ENCODE measurements at places on chromosomes 7 and 10.
A peak's percentile ranks its signal among the peaks of the same experiment; 100 is the strongest.

GRCh38 chr7:139916717-139917395 is 87.8 kb downstream of the TBXAS1 start:
- no peak for DNase-seq

- DNase-seq, result no peak
Measured at GRCh38 chr10:88466786-88467185, 116.3 kb downstream of the RNLS start.

DNA sequence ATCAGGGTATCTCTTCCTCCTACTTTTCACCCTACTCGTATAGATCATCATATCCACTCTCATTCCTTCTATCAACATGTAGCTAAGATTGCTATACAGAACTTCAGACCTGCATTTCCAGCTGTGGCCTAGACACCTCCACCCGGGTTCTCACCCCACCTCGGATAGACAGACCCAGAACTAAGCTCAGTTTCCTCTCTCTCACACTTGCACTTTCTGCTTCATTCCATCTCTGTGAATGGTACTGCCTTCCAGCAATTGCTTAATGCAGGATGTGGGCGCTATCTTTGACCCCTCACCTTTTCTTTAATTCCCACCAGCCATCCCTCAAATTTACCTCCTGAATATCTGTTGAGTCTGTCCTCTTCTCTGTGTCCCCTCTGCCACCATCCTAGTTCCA is 35.7 kb downstream of the AGK start:
- DNase-seq, result no peak

DNA sequence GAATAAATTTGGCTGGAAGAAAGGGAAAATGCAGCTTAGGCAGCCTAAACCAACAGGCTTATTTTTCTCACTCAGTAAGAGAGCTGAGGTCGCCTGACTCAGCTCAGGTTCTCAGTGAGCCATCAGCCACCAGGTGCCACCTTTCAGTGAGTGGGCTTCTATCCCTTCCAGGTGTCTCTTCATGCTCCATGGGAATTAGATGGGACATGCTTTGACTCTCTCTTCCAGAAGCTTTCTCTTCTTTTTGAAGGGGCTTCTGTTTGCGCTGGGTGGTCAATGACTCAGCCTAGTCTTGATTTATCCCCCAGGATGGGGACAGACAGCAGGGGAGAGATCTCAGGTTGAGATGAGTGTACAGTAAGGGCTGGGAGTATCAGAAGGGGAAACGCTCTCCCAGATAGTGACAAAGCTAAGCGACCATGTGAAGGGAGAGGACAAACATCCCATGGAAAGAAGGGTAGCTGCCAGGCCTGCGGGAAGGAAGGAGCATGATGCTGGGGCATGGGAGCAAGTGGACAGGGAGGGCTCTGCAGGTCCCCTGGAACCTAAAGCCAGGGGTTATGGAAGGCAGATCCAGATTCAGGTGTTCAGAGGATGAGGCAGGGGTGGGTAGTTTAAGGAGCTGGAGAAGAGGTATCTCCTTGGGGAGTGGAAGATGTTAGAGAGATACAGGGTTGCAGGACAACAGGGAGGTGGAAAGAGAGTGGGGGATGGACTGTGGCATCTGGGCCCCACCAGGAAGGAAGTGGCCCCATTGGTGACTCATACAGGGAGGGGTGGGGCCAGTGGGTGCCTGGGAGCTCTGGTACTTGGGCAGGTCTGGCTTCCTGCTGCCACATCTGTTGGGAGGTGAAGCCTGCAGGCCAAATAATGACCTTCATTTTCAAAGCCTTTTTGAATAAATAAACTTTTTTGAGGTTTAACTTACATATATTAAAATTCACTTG is 32.5 kb downstream of the OGDH start:
- DNase-seq, result peak; percentile 88

GRCh38 chr7:143381427-143382125 is 431 bp downstream of the ZYX start:
- DNase-seq, result peak; percentile 50

DNA sequence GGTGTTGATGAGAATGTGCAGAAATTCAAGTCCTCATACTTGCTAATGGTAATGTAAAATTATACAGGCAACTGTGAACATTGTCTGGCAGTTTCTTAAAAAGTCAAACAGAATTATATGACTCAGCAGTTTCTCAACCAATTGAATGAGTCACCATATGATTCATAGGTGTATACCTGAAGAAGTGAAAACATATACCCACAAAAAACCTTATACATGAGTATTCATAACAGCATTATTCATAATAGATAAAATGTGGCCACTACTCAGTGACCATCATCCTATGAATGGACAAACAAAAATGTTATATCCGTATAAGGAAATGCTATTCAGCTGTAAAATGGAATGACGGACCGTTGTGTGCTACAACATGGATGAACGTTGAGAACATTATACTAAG is 253.5 kb downstream of the MALRD1 start:
- peak; percentile 84 for DNase-seq

- DNase-seq, result no peak
Measured at GRCh38 chr10:12712293-12712983, 289.1 kb downstream of the CCDC3 start.

DNA sequence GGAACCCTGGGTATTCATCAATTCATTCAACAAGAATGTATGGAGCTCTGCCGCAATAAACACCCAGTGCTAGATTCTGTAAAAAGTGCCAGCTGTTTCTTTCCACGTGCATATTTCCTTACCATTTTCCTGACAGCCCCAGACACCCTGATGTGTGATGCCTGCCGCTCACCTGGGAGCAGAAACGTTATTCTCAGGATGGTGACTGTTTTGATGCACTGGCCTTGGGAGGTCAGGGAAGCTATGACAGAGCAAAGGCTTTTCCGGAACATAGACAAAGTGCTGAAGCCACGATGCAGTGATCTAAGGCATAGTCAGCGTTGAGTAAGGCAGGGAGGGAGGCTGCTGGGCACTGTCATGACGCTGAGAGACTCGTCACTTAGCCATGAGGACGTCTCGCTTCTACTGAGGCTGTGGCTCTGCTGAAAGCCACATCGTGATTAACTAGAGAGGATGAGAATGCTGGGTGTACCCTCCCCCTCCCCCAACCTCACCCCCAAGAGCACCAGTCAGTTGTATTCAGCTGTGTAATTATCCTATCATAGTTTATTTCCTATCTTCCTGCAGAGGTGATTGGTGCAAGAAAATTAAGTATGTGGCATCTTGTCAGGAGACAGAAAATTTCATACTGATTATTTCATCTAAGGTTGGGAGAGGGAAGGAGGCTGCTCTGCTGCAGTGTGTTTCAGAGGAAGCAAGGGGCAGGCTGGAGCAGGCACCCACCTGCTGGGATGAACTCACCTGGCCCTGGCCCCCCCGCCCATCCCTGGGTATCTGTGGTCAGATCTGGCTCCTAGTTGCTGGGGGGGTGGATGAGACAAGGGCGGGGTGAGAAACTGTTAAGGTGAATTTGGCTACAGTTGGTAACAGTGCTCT is 48.8 kb upstream of the SMNDC1 start:
- DNase-seq, result peak; percentile 96

DNA sequence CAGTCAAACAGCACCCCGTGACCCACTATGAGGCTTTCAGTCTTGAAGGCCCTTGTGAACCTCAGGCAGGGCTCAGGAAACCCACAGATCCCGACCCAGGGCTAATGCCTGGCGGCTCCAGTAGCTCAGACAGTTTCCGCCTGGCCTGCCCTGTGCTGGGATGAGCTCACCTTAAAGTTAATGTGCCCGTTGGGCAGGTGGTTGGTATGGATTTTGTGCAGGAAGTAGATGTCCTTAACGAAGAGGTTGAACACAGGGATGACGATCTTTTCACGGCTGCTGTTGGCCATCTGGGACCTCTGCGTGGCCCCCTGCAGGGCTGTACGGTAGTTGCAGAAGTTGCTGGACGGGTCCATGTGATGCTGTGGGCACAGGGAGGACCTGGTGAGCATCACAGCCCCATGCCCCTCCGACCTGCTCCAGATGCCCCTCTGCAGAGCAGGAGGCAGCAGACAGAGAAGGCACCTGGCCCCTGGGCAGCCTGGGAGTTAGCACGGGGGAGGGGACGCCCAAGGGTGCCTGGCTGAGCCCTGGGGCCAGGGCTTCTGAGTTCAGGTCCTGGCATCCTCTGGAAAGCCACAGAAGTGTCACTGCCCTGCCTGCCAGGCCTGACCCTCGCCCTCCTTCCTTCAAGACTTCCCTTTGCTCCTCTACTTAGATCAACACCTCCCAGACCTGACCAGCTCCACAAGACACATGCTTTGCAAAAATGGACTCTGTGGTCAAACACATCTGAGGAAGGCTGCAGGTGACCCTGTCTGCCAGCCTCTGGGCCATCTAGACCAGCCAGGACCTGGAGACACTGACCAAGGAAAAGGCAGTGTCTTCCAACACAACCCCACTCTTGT is 59.8 kb downstream of the CSGALNACT2 start:
- DNase-seq, result peak; percentile 9

DNA sequence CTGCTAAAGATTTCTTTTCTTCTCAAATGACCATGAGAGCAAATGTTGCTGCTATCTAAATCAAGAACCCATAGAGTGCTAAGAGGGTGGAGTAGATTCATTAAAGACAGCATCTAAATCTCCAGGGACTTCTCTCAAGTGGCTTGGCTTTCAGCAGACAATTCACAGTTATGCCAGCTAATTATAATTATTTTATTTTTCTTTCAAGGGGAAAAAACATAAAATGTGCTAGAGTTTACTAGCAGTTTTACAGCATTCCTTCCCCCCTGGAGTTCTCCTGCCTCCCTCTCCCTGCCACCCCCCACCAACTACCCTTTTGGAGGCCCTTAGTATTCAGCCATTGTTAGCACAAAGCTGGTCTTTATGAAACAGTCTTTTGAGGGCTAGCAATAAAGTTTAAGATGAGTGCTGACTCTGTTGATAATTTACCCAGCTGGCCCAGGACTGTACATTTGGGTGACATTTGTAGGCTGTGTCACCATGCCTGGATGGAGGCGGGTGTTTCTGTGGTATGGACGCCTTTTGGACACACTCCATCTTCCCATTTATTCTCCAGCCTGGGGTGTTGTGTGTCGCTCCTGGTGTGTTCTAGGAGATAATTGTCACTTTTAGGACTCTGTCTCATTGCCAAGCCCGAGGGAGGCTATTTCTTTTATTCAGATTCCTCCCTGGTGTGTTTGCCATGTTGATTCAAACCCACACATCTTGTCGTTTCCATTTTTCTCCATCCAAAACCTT is 160.2 kb downstream of the CREB5 start:
- DNase-seq, result no peak

DNA sequence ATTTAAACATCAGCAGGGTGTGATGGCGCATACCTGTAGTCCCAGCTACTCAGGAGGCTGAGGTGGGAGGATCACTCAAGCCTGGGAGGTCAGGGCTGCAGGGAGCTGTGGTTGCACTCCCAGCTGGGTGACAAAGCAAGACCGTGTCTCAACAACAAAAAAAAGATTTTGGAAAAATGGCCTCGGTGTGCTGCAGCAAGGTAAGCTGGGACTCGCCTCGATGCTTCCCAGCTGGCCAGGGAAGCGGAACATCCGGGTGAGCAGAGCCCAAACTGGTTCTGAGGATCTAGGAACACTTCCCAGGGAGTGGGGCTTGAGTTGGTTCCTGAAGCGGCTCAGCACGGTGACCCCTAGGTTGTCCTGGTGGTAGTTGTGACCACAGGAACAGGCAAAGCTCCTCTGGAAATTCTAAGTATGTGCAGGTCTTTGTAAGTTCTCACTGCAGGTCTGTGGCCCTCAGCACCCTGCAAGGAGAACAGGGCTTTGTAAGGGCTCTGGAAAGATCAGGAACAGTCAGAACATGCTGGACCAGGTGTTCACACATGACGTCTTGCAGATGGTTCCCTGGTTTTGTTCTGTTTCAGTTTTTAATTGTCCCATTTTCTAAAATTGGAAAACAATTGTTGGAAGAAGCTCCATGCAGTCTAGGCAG is 38.6 kb upstream of the ZMIZ2 start:
- DNase-seq, result no peak

GRCh38 chr10:132776186-132776585 is 9.8 kb downstream of the NKX6-2 start:
- no peak for DNase-seq

GRCh38 chr7:91240376-91240941 is 23.8 kb upstream of the FZD1 start:
- peak; percentile 51 for DNase-seq

- peak; percentile 90 for DNase-seq
Measured at GRCh38 chr7:44072364-44073231, 7.2 kb upstream of the PGAM2 start.

DNA sequence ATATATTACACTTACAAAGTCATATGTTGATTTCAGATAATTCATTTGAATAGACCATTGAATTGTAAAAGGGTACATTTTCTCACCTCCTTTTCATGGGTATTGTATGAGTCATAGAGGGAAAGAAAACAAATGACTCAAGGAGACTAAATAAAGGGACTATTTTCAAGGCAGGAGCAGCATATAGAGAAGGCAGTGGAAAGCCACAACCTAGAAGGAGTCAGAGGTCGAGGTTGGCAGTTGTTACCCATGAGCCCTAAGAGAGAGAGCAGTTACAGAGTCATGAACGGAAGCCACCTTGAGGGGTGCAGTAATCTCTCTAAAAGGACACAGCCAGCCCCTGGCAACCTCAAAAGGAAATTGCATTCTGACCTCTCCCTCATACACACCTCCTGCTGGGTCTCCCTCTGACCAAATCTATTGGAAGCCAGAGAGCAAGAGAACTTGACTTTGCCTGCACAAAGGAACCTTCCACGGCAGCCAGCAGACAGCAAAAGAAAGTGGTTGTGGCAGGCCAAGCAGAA is 137.9 kb downstream of the GRM8 start:
- peak; percentile 2 for DNase-seq

DNA sequence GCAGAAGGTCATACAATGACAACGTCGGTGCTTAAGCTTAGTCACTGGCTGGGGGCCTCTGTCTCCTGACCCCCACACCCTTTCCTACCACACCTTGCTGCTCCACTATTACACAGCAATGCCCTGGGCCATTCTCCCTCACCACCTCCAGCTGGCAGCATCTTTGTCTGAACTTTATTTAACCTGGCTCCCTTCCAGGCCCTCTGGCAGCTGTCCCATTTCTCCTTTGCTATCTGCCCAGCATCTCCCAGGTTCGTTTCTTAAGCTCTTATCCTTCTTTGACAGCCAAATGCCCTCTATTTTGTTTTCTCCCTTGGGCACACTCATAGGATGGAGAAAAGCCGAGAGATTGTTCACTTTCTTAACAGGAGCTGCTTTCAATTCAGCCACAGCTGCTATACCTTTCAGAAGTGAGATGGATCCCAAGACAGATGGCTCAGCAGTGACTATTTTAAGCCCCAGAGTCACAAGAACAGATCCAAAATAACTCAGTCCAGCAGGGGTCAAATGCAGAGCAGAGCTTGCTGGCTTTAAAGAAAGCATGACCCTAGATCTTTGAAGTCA is 1277.1 kb upstream of the AUTS2 start:
- peak; percentile 20 for DNase-seq

GRCh38 chr7:136868496-136869000 is at the start of gene CHRM2:
Gene CHRM2 (plus strand): TSS chr7:136868652. CDS start chr7:137014866, 146,214 bp downstream.
- DNase-seq, result no peak

All from epithelial cell of esophagus (primary cell).